ENCODE measurements at places on chromosomes 5 and 9.

DNA sequence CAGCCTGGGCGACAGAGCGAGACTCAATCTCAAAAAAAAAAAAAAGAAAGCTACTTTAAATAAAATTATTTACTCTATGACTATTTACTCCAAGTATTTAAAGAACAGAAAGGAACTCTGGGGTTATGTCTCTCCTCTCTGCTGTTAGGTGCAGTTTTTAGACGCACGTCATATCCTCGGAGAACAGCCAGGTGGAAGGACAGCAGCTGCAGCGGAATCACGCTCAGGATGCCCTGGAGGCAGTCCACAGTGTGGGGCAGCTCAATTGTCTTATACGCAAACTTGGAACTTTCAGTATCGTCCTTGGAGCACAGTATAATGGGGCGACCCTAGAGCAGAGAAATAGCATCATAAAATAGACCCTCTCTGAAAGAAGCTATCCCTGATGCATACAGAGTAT lies 10.4 kb upstream of the MAPK9 start:
- DNase-seq = no peak

DNA sequence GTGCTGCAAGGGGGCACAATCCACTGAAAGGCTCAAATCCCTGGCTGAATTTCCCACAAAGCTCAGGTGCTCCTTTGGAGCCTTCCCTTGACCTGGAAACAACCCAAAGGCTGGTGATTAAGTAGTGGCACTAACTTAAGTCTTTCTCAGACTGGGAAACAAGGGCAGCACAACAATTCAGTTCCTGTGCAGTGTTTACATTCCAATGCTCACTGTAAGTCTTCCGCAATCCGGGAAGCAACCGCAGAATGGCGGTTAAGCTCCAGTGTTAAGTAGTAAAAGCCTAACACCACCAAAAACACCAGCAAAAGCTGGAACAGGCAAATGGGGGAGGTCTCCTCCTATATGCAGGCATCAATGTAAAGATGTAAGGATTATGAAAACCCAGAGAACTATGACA lies 117.2 kb downstream of the TRPM3 start:
- no peak for DNase-seq

DNA sequence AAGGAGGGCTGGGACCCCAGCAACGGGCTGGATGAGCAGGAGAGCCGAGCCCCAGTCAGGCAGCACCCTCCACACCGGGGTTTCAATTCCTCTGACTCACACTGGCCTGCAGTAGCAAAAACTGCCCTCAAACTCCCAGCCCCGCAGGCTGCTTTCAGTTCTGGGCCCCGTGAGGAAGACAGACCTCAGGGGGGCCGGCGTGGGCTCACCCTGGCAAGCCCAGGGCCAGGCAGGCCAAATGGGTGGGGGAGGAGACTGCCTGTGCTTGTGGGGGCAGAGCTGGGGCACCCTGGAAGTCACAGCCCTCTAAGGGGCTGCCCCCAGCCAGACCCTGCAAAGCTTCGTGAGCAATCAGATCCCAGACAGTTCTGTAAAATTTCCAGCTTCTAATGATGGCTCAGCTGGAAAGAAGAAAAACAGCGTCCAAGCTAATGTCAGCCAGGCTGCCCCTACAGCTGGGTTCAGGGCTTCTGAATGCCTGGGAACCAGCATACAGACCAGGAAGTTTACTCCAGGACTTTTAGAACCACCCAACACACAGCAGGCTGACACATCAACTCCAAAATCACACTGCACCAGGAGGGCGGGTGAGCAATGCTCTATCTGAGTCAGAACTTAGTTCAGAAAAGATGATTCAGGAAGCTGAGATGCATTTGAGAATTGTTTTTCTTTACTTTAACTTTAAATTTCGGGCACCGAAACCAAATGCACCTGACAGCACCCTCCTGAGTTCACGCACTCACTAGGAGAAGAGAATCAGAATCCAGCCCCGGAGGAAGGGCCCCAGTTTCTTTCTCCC lies 34.7 kb downstream of the LPCAT1 start:
- peak; percentile 79 for DNase-seq

DNA sequence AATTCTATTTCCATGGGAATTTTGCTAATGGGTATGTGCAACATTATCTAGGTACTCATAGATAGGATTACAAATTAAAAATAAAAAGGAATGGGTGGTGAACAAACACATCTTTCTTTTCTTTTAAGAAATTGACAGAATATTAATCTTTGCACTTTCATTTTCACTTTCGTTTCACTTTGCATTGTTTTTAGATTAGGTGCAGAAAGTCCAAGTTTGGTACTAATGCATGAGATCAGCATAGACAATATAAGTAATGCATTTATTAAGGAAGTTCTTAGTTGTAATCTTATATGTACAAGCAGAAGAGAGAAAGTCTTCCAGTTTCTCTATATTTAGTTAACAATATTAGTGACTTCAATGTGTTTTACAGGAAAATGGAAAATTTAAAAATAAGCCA lies 196.5 kb downstream of the COMMD10 start:
- no peak for DNase-seq

DNA sequence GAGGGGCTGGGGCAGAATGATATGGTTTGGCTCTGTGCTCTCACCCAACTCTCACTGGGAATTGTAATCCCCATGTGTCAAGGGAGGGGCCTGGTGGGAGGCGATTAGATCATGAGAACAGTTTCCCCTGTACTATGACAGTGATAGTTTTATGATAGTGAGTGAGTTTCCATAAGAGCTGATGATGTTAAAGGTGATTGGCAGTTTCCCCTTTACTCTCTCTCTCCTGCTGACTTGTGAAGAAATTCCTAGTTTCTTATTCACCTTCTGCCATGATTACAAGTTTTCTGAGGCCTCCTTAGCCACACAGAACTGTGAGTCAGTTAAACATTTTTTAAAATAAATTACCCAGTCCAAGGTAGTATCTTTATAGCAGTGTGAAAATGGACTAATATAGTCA lies 120.4 kb upstream of the CDH9 start:
- no peak for DNase-seq

- no peak for DNase-seq
Observed at GRCh38 chr5:61416420-61416819, 84.4 kb downstream of the ZSWIM6 start.

Data from GM10248 (cell line).